Kidney capillary endothelial cell (primary cell): ENCODE measurements at places on chromosomes 12 and 14.

DNA sequence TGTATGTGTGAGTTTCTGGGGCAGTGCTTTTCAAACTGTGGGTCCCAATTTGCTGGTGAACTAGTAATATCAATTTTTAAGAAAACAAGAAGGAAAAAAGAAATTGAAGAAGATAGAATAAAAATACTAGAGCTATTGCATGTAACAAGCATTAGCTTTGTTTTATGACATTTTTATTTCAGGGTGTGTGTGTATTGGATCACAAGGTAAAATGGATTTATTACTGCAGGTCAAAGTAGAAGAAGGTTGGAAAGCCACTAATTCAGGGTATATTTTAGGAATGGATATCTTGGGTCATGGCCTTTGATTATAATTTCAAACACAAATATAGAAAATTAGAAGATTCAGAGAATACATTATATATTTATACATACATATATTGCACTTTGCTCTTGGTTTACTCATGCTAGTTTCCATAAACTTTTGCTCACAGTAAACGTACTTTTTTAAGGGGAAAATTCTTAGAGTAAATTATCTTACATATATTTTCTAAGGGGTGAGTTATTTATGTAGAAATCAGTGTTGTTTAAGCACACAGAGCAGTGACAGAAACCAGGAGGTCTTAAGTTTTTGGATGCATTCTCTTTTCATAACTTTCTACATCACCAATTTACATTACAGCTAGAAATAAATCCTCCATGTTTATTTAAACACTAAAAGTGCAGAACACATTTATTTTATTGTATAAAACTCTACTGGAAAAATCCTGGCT, 34.5 kb upstream of the PPM1A start:
- no peak for DNase-seq

GRCh38 chr12:20507711-20508110, 139.4 kb downstream of the PDE3A start:
- no peak for DNase-seq

GRCh38 chr12:8584004-8584403, 28.7 kb downstream of the AICDA start:
- no peak for DNase-seq

GRCh38 chr12:76852106-76852505, 26.7 kb downstream of the CSRP2 start:
- DNase-seq, result no peak

GRCh38 chr12:102347811-102348210, 132.6 kb downstream of the IGF1 start:
- no peak for DNase-seq

DNA sequence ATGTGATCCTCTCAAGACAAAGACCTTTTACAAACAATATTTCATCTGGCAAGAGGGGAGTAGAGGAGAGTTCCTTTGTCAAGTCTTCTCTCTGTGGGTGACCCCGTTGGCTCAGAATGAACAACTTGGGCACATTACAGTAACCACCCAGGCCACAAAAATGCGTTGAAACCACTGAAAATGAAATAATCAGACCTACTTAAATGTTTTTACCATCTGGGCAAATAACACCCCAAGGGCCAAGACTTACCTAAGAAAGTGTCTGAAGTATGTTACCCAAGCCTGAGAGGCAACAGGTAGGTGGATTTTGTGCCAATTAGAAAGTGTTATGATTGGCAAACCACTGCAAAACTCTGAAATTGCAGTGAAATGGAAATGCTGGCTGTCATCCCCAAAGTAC, 1.3 kb downstream of the TC2N start:
- DNase-seq, result no peak

GRCh38 chr12:101567918-101568317, 26.9 kb upstream of the MYBPC1 start:
- no peak for DNase-seq

- DNase-seq, result no peak
Measured at GRCh38 chr14:78292003-78292402, 121.8 kb downstream of the NRXN3 start.

- no peak for DNase-seq
Measured at GRCh38 chr12:68828672-68829068, 20.7 kb downstream of the MDM2 start.

GRCh38 chr12:124566997-124567672, at the start of gene NCOR2:
Gene NCOR2 (minus strand): TSS chr12:124567612. CDS start chr12:124495251, 72,361 bp downstream.
- DNase-seq, result no peak

GRCh38 chr12:92614502-92614901, 88.3 kb upstream of the PLEKHG7 start:
- DNase-seq, result no peak

GRCh38 chr12:12171991-12172511, 94.8 kb downstream of the LRP6 start:
- DNase-seq, result no peak

DNA sequence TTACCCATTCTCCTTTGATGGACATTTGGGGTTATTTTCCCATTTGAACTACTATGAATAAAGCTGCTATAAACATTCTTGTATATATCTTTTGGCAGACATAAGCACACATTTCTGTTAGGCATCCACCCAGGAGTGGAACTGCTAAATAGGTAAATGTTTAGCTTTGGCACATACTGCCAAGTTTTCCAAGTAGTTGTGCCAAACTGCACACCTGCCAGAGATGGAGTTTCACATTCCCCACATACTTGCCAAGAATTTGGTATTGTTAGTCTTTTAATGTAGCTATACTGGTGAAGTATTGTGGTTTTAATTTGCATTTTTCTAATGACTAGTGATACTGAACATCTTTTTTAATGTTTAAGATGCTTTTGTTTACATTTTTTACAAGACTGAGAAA, 201.0 kb downstream of the GXYLT1 start:
- DNase-seq, result no peak

- no peak for DNase-seq
Measured at GRCh38 chr12:130922511-130922953, 31.2 kb upstream of the ADGRD1 start.

DNA sequence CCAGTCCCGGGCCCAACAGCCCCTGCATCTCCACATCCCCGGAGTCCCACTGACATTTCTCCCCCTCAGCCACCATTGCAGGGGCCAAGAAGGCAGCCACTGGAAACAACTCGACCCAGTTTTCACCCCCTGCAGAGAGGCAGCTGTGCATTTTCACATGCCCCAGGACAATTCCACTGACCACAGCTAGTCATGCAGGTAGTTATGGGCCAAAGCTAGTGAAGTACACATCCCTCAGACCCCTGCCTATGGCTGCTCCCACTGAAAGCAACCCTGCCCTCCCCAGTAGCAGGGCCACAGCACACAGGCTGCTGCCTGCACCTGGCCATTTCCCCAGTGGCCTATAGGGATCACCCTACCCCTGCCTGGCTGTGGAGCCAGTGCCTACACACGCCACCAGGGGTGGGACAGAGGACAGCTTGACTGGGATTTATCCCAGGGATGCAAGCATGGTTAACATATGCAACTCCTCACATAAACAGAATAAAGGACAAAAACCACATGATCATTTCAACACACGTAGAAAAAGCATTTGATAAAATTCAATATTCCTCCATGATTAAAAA, 154.0 kb downstream of the NDUFA12 start:
- DNase-seq, result no peak

DNA sequence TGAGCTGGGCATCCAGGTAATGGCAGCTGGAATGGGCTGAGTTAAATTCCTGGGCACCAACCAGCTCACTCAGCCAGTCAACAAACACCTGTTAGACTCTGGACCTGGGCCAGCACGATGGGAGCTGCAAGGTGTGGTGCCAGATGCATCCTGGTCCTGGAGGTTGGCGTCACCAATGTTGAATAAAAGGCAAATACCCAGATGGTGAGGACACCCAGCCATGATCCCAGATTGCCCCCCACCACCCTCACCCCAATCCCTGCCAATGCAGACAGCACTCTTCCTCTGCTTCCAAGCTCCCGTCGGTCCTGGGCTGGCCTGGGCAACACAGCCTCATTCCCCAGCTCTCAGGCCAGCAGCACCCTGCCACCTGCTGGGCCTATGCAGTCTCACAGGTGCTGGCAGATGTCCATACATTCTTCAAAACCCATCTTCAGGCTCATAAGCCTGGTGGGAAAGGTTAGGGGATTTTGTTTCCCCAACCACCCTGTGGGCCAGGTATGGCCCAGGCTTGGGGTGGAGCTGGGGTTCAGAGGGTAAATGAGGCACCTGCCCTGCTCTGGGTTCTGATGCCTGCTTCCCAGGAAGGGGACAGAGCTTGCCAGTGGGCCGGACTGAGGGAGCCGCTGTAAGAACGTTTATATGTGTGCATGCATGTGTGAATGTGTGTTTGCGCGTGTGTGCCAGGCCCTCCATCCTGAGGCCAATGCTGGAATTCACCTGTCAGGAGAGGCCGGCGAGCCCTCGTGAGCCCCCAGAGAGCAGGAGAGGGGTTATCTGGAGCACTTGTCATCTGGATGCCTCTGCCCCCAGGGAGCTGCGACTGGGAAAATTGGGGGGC, 58.0 kb downstream of the LGMN start:
- DNase-seq, result peak; percentile 25

DNA sequence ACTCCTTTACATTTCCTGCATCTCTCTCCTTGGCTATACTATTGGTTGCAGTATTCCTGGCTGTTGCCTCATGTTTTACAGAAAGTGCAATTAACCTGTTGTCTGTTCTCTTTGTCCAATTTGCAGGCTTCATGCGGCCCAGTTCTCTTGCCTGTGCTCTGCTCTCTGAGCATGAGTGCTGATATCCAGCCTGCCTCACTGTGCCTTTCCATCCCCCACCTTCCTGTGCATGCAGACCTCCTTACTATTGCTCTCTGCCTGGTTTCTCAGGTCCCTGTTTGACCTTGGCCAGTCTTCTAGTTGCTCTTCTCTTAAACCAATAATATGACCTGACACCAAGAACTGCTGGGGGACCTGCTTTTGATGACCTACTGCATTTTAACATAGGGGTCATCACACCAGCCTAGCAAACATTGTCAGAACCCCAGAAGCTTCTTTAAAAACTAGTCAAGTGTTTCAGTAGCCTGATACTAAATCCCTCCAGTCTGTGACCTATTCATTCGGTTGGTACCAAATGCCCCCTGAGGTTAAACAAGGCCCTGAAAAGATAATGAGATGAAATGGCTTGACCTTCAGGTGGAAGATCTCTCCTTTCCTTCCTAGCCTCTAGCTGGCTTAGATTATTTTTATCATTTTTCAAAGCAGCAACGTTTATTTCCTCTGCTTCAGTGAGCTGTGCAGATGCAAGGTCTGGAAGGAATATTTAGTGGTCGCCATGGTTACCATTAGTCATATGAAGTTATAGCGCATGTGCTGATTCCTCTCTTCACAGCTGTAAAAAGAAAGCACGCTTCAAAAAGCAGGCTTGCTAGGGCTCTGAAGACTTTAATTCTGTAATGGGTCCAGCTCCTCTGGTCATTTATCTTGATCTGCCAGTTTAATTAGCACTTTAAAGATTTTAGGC, 216.5 kb downstream of the PHLDA1 start:
- DNase-seq, result peak; percentile 88

DNA sequence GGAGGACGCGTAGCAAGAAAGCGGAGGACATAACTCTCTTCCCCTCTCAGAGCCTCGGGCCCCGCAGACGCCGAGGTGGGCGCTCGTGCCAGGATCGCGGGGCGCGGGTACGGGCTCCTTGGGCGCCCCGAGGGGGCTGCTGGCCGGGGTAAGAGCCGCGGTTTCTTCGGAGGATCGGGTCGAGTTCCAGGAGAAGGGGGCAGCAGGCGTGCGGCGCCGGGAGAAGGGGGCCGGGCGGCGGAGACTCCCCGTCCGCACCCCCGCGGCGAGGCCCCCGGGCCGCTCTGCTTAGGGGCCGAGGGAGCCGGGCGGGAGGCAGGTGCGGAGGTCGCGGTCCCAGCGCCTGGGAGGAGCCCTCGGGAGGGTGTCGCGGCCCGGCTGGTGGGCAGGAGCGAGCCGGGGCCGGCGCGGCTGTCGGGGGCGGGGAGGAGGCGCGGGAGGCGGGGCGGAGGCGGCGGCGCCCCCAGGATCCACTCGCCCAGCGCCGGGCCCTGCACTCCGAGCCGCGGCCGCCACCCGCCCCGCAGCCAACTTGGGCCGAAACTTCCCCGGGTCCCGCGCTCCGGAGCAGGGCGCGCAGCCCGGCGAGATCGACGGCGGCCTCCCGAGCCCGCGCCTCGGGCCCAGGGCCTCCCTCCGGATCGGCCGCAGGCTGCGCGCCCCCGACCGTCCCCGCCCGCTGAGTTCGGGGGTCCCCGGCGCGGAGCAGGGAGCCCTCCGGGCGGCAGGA, 64.4 kb downstream of the FBXL14 start:
- DNase-seq, result no peak

GRCh38 chr12:14993117-14993516, 20.3 kb downstream of the PDE6H start:
- DNase-seq, result no peak

GRCh38 chr12:123120452-123121166, 30.3 kb downstream of the PITPNM2 start:
- DNase-seq, result peak; percentile 40

DNA sequence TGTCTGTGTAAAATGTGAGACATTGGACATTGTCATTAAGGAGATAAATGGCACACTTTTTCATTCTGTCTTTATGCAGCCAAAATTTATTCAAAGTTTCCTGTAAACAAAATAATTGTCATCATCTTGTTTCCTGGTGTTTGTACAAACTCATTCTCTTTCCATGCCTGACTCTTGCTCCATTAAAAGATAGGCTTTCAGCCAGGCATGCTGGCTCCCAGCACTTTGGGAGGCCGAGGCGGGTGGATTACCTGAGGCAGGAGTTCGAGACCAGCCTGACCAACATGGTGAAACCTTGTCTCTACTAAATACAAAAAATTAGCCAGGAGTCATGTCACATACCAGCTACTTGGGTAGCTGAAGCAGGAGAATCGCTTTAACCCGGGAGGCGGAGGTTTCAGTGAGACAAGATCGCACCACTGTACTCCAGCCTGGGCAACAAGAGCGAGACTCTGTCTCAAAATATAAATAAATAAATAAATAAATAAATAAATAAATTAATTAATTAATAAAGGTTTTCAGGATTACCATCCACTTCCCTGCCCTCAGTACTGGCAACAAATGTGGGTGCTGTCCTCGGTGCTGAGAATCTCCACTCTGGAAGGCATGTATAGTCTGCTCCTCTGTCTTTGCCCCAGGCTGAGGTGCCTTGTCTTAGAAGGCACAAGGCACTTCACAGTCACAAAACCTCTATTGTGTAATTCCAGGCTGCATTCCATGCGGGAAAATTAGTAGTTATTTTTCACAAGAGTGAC, 83.2 kb downstream of the PAH start:
- no peak for DNase-seq

DNA sequence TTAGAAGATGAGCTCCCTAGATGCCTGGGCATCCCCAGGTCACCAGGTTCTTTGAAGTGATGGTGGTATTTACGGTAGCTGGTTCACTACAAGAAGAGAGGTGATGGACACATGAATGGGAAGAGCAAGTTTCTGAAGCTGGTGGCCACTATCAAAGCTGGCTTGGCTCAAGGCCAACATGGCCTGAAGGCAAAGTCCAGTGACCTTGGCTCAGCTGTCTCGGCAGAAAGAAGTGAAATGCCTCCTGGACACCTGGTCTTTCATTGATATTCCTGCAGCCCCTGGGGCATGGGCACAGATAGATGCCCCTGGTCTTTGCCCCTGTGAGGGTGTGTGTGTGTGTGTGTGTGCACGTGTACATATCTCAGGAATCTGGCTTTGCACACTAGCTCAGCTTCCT, 441.8 kb upstream of the TMPO start:
- DNase-seq, result no peak

- no peak for DNase-seq
Measured at GRCh38 chr12:6034596-6034995, 89.5 kb upstream of the ANO2 start.

GRCh38 chr14:73143617-73144016, 7.3 kb downstream of the PSEN1 start:
- DNase-seq, result no peak
